ENCODE measurements at places on chromosomes 1 and 21. TPM values are rescaled to one million over a fixed set of nuclear protein-coding genes. Genes with fewer than 3 reads are reported as not detected.

Gene GSTM3
- total RNA-seq, result 43.3 TPM

Gene NTMT2
- not detected for total RNA-seq

Gene CD101
- total RNA-seq, result under 0.01 TPM

Gene ATP6V1G3
- total RNA-seq, result not detected

Gene TRIM67
- total RNA-seq, result not detected

Gene SLC25A34
- total RNA-seq, result 0.62 TPM

Gene A3GALT2
- total RNA-seq, result not detected

Gene BEND5
- total RNA-seq, result not detected

Gene RHOU
- 2.1 TPM for total RNA-seq

Gene UMODL1
- total RNA-seq, result 0.12 TPM

Gene AADACL4
- total RNA-seq, result not detected

Gene C1QA
- total RNA-seq, result not detected

Gene KRTAP12-3
- not detected for total RNA-seq

Gene SGIP1
- total RNA-seq, result 48.0 TPM

Gene SPATA45
- total RNA-seq, result not detected

Gene SRM
- 21.5 TPM for total RNA-seq

Gene KRTAP13-2
- not detected for total RNA-seq

Gene HAO2
- not detected for total RNA-seq

Gene LENEP
- total RNA-seq, result not detected

Gene DCDC2B
- 0.12 TPM for total RNA-seq

Gene HPCAL4
- total RNA-seq, result not detected

Gene ROR1
- 2.5 TPM for total RNA-seq

Gene KCNK1
- total RNA-seq, result 32.8 TPM
